ENCODE measurements at places on chromosomes 5 and 9.
A peak's percentile ranks its signal among the peaks of the same experiment; 100 is the strongest.

DNA sequence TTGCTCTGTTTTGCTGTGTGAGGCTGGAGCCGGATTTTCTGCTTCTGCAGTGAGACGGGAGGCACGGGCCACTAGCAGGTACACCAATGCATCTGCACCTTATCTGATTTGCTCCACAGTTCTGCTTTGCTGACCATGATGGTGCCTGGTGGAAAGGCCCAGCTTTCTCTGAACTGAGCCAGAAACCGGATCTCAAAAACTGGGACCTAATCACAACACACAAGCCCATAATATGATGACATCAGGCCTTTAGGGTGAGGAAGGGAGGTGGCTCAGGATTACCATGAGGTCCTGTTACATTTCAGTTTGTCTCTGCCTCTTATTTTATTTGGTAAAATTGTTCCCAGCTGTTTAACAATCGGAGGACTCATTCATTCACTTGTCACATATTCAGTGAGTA is 49.8 kb downstream of the FGF1 start:
- DNase-seq: no peak

DNA sequence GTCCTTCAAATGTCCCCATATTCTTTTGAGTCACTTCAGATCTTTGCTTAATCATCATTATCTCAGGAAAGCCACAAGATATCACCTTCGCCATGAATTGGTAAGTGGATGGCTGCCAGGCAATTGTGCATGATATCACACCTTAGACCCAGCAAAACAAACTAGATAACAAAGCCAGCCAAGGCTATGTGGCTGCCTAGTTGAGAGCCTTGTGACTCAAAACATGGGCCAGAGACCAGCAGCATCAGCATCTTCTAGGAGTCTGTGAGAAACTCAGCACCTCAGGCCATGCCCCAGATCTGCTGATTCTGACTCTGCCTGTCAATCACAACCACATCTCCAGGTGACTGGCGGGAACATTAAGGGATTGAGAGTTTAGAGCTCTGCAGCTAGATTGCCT is 82.8 kb downstream of the SLIT3 start:
- DNase-seq: no peak

GRCh38 chr9:70413799-70414775 is at the start of gene KLF9:
KLF9 (minus strand) TSS chr9:70414657; CDS start chr9:70413363, 1,294 bp downstream.
- DNase-seq: peak; percentile 97

DNA sequence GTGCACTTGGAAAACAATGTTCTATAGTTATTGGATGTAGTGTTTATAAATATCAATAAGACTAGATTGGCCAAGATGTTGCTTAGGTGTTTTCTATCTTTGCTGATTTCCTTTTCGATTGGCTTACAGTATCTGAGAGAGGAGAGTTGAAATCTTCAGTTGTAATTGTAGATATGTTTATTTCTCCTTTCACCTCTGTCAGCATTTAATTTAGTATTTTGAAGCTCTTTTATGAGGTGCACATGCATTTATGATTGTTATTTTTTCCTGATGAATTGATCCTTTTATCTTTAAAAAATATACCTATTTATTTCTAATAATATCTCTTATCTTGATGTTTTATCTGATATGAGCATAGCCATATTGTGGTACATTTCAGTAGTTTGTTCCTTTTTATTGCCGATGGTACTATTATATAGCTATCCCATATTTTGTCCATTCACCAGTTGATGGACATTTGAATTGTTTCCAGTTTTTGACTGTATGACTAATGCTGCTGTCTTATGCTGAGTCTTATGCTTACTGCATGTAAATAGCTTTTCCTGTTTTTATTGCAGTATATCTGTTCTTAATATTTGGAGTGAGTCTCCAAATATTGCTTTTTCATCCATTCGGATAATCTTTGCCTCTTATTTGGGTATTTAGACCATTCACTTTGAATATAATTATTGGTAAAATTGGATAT is 34.7 kb downstream of the ERCC6L2 start:
- DNase-seq: no peak

- no peak for DNase-seq
Measured at GRCh38 chr9:84238652-84239051, 101.9 kb downstream of the SLC28A3 start.

- peak; percentile 54 for DNase-seq
Measured at GRCh38 chr5:143057580-143057999, 287.4 kb downstream of the ARHGAP26 start.

GRCh38 chr9:131960311-131960710 is 119.4 kb downstream of the MED27 start:
- no peak for DNase-seq

DNA sequence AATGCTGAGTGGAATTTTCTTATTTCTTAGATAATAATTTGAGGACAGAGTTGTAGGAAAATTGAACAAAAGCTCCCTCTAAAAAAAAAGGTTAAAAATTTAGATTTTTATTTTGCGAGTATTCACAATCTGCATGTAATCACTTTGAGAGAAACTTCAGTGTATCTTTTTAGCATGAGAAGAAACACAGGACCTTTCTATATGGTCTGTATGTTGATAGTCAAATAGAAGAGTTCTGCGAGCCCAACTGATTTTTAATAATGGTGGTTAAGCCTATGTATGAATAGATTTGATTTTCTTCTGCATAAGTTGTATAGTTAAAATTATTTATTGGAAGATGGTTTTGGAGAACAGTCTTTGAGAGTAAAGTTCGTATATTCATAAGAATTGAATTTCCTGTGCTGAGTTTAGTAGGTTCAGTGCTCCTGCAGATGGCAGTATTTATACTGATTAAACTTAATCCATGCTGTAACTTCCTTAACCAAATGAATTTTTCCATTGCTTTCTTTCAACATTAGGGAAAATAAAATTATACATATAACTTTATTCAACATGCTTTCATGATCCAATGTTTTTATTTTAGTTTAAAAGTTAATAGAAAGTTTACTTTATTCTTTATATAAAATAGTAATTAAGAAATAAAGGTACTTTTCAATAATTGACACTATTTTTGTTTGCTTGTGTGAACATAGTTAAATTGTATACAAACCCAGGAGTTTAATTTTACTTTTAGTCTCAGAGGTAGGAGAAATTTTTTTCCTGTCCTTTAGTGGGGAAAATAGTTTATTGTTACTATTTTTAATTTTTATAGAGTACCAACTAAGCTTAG is 19.6 kb downstream of the TCERG1 start:
- no peak for DNase-seq

- peak; percentile 60 for DNase-seq
Measured at GRCh38 chr9:93091453-93092081, 4.5 kb upstream of the CARD19 start.

- peak; percentile 94 for DNase-seq
Measured at GRCh38 chr5:172410160-172410559, 44.2 kb downstream of the SH3PXD2B start.

- DNase-seq: no peak
Measured at GRCh38 chr9:36762958-36763357, 190.3 kb downstream of the MELK start.

- DNase-seq: no peak
Measured at GRCh38 chr9:97856857-97857605, 4.0 kb downstream of the FOXE1 start.

DNA sequence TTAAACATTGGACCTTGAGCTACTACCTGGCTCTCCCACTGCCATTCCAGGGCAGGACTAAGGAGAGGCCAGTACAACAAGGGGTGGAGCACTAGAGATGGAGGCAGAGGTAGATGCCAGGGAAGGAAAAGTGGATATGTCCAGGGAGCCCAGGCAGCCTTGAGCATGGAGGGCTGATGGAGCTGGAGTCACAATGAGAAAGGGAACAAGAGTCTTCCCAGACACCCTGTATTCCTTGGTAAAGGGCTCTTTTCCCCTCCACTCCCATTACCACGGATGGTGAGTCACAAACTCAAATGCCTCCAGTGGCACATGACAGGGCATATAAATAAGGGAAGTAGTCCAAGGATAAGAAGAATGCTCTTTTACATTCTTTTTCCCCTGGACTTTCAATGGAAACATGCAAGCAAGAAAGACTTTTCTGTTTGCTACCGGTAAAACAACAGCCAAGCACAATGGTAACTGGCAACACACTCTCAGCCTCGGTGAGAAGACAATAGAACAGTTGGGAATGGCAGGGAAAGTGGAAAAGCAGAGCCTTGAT is 16.7 kb downstream of the ERAP1 start:
- peak; percentile 84 for DNase-seq

GRCh38 chr9:95010431-95010838 is 283.9 kb downstream of the AOPEP start:
- no peak for DNase-seq

DNA sequence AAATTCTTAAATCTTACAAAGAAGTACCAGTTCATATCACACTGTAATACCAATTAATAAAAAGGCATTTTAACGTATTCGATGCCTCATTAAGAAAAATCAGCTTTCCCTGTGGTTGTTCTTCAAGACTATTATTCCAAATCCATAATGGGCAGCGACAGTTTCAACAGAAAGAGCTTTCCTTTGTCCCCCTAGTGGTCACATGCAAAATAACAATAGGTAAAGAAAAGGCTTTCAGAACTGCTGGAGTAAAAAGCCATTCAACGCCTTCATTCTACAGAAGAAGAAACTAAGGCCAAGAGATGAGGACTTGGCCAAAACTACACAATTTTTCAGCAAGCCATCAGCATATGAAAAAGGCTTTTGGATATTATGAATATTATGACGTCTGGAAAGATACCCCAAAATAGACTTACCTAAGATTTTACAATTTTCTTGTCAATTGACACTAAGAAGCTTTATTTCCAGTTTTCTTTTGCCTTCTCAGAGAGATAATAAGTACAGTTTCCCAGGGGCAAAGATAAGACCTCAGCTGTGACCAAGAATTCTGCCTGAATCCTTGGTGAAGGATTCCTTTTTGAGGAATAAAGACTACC is 6.7 kb upstream of the CDH6 start:
- no peak for DNase-seq

GRCh38 chr5:90477073-90477472 is 2.4 kb downstream of the POLR3G start:
- no peak for DNase-seq

DNA sequence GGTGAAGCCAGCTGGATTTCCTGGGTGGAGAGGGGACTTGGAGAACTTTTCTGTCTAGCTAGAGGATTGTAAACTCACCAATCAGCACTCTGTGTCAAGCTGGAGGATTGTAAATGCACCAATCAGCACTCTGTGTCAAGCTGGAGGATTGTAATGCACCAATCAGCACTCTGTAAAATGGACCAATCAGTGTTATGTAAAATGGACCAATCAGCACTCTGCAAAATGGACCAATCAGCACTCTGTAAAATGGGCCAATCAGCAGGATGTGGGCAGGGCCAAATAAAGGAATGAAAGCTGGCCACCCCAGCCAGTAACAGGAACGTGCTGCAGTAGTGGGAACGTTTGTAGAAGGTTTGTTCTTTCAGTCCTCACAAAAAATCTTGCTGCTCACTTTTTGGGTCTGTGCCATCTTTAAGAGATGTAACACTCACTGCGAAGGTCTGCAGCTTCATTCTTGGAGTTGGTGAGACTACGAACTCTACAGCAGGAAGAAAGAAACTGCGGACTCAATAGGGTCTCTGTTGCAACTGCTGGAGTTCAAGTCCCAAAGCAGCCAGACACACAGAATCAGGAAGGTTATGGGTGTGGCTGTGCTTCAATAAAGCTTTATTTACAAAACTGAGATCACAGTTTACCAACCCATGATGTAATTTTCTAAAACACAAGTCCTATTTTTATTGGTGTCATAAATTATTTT is 145.7 kb upstream of the ERCC6L2 start:
- no peak for DNase-seq

GRCh38 chr5:125657936-125658335 is 765.3 kb upstream of the GRAMD2B start:
- no peak for DNase-seq

DNA sequence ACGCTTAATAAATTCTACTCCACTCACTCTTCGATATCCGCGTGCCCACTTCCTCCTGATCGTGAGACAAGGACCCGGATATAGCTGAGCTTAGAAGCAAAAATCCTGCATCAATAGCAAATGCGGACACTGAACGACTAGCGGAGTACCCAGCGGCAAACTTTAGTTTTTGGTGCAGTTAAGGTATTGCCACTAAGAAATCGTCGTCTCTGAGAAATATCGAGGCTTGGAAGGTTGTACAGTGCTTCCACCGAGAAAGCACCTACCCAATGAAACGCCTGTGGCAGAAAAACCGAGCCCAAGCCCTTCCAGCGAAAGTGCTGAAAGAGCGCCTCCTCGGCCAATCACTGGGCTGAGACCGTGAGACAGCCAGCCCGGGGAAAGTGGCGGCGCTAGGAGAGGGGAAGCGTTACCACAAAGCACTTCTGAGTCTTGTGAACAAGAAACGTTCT is 32.2 kb downstream of the ANXA2R start:
- DNase-seq: peak; percentile 93

DNA sequence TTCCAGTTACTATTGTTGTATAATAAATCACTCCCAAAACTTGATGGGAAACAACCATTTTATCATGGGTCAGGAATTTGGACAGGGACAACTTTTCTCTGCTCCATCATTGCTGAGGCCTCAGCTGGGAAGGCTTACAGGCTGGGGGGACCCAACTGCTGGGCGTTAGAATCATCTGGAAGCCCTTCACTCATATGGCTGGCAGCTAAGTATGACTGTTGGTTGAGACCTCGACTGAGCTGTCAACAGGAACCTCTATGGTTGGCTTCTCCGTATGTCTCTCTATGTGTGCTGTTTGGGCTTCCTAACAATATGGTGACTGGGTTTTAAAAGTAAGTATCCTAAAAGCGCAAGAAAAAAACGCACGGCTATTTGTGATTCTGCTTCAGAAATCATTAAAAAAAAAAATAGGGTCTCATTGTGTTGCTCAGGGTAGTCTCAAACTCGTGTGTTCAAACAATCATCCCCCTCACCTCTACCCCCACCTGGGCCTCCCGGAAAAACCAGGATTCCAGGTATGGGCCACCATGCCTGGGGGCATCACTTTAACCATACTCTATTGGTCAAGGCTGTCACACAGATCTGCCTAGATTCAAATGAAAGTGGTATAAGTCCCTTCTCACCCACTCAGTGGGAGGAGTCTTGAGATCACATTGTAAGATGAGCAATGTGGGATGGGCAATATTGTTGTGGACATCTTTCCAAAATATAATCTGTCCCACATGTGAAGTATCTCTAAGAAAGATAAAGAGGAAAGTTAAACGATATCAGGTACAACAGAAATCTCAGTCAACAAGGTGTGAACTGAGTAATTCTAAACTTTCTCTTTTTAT is 15.2 kb downstream of the FNBP1 start:
- no peak for DNase-seq

GRCh38 chr5:78221467-78221866 is 73.0 kb downstream of the AP3B1 start:
- DNase-seq: no peak

GRCh38 chr5:142246258-142246657 is 78.6 kb downstream of the SPRY4 start:
- no peak for DNase-seq

Data from suppressor macrophage (primary cell).